Mucosa of descending colon (tissue), 3 donors: ENCODE measurements at places on chromosomes 11 and 22.

- DNase-seq: no peak
These were observed 137.7 kb downstream of the CRYBB2 start for GRCh38 chr22:25357132-25357455.

DNA sequence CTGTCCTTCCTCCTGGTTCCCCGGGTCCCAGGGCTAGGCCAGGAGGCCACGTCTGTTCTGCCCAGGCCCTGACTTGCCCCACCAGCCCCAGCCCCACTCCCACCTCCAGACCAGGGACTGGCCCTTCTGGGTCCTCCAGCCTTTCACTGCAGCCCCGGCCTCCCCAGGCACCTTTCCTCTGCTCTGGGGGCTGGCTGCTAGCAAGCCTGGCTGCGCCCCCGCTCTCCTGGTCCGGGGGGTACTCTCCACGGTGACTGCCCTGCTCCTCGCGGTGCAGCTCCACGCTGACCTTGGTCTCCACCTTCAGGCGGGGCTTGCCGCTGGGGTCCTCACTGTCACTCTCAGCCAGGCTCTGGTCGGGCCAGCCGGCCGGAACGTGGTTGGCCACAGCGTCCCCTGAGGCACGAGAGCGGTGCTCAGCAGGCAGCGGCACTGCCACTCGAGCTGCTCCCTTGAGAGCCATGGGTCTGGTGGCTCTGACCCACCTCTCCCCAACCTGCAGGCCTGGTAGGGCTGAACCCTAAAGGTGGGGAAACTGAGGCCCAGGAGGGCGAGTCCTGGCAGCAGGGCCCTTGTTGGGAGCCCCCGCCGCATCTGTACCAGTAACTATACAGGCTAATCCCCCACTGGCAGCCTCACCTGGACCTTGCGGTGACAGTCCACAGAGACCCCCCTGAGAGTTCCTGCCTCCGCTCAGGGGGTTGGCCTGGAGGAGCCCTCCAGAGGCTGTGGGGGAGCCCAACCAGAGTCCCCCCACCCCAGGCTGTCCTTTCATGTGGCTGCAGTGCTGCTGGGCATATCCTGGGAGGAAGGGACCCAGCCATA, 29.0 kb downstream of the TRMU start:
- peak; percentile 21 for DNase-seq

DNA sequence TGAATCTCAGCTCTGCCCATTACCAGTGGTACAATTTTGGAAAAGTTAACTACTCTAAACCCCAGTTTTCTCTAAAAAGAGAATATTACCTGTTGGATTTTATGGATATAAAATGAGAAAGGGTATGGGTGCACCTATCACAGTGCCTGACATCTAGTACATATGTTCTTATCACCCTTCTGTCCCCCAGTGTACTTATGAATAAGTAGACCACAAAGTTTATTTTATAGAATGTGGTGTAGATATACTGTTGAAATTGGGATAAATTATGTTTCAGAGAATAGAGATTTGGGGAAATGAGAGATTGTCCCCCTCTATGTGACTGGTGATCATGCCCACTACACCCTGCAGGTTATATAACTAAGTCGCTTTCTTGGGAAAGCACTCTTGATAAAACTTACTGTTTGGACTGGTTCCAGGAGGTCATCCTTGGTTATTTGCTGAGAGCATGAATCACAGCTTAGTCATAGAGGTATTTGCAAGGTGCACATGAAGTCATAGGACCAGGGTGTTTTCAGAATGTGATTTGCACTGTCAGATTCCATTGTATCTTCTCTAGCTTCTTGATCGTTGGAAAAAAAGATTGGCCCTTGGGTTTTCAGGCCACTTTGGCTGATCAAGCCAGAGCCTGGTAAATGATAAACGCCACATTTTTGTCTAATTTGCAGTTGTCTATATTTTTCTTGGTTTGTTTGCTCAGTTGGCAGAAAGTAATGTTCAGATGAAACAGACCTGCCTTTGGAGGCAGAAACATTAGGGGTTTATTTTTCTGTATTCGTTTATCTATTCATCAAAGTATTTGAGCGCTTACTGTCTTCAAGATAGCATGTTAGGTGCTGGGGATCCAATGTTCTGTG, 21.3 kb downstream of the STX3 start:
- DNase-seq: peak; percentile 57

DNA sequence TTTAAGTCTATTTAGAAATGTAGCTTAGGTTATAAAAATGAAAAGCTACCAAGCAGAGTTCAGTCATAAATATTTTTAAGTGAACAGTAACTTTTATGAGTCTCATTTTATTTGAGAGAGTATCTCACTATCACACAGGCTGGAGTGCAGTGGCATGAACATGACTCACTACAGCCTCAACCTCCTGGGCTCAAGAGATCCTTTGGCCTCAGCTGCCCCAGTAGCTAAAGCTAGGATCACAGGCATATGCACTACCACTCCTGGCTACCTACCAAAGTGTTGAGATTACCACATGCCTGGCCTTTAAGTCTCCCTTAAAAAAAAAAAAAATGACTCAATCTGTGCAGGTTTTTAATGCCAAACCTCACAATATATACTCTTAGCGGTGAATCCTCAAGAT, 34.7 kb upstream of the CLNS1A start:
- DNase-seq: peak; percentile 44

DNA sequence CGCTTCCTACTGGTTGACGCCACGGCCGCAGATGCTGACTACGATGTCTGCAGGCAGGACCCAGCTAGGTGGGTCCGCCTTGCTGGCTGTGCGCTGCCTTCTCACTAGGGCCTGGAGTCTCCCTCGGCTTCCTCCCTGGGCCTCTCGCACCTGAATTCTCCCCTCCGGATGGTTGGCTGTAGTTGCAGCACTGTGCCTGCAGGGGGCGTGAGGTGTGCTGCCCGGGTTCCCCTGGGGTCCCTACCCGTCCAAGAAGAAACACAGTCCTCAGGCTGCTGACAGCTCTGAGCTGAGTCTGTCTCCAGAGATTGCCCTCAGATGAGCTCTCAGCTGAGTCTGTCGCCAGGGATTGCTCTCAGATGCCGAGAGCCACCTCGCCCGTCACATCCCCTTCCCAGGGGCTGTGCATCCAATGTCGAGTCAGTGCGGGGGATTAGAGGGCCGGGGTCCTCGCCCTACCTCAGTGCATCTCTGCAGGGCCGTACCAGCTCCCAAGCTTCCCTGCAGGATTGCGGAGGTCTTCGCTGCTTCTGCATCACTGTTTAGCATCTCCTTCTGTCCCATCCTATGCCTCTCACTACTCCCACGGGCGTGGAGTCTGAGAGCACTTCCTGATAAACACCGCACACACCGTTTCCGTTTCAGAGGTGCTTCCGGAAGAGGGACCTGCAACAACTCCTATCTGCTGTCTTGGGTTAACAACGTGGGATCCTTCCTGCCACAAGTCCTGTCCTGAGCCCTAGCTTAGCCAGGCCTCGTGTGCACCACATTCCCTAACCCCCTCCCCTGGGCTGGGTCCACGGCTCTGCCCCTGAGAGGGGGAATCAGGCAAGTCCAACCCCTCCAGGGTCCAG, 196.9 kb downstream of the CSNK2A3 start:
- DNase-seq: no peak

GRCh38 chr11:45751430-45751829, 53.5 kb upstream of the SLC35C1 start:
- no peak for DNase-seq

- no peak for DNase-seq
These were observed at the start of gene CRYBA4 for GRCh38 chr22:26621663-26622062. TSS of gene CRYBA4 (plus strand) at chr22:26621963. CDS start at chr22:26622597, 634 bp downstream.

- no peak for DNase-seq
These were observed 791 bp downstream of the EI24 start for GRCh38 chr11:125569915-125570621.

DNA sequence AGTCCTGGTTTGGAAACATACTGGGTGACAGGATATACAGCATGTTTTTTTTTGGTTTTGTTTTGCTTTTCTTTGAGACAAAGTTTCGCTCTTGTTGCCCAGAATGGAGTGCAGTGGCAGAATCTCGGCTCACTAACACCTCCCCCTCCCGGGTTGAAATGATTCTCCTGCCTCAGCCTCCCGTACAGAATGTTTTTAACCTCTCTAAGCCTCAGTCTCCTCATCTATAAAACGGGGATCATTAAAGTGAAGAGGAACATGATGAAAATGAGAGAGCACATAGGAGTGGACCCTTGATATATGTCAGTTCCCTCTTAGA, 28.1 kb upstream of the SCARF2 start:
- DNase-seq: no peak

DNA sequence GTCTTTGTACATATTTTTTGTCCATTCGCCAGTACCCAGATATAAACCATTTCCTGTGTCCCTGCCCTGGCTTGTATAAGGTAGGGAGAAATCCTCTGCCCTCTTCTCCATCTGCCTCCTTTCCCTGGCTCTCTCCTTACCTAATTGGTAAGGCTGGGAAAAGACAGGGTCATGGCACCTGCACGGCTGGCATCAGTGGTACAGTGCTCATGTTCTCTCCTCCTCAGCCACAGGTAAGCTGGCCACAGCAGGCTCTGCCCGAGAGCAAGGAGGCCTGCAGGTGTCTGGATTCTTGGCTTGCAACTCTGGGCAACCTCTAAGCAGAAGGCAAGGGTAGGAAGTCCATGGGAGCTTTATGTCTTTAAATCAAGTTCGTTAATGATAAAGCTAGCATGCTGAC, 419.9 kb downstream of the BUD13 start:
- DNase-seq: no peak

GRCh38 chr11:111870113-111870512, 1.3 kb downstream of the ALG9 start:
- no peak for DNase-seq

GRCh38 chr11:83284501-83285150, 1.5 kb downstream of the CCDC90B start:
- DNase-seq: no peak

- DNase-seq: no peak
These were observed 2.0 kb downstream of the CD3E start for GRCh38 chr11:118306556-118306955.

- no peak for DNase-seq
These were observed 832.5 kb downstream of the TBC1D22A start for GRCh38 chr22:47594836-47595521.

DNA sequence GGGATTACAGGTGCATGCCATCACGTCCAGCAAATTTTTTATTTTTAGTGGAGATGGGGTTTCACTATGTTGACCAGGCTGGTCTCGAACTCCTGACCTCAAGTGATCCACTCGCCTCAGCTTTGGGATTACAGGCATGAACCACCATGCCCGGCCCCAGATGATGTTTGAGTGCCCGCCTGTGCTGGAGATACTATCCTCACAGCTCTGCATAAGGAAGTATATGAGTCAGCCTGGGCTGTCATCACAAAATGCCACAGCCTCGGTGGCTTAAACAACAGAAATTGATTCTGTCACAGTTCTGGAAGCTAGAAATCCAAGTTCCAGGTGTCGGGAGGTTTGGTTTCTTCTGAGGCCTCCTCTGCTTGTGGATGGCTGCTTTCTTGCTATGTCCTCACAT, 119.3 kb downstream of the OSBP2 start:
- DNase-seq: no peak

DNA sequence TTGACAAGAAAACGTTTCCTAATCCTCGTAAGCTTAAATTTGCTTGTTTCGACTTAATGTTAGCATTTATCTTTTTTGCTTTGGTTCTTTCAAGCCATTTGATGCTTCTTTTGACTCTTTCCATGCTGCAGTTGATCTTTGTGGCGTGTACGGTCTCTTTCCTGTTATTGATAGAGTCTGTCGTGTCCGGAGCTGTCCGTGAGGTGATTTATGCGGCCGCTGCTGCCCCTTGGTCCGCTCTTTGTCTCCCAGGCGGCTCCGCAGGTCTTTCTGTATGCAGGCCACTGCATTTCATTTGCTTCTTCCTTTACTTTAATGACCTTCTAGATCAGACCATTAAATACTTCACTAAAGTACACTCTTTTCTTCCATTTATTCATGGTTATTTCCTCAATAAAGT, 50.3 kb downstream of the TBC1D22A start:
- no peak for DNase-seq

DNA sequence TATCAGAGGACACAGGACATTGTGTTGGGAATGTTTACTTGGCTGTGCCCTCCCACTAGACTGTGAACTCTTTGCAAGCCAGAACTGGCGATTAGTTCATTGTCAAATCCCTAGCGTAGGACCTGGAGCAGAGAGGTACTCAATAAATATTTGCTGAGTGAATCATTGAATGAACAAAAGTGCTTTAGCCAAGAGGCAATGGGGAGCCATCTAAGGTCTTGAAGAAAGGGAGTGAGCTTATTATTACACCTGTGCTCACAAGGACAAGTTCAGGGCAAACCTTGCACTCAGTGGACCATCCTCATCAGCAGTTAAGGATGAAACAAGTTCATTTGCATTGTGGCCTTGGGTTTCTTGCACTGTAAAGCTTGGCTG, 1.1 kb upstream of the RASSF10 start:
- DNase-seq: no peak

DNA sequence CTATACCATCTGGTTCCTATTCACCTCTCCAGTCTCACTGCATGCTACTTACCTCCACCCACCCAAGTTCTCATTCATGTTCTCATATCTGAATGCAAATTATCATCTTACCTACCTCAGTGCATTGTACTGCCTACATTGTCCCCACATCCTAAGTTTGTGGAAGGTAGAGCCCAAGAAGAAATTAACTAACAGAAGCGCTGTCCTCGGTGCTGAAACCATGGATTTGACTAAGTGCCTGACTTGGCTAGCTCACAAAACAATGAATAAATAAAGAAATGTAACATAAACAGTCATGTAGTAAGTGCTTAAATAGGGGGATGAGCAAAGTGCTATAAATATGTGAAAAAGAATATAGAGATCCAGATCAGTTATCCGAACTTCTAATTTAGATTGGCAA, 63.2 kb downstream of the GRIA4 start:
- DNase-seq: peak; percentile 68

- DNase-seq: no peak
These were observed 37.9 kb downstream of the CDPF1 start for GRCh38 chr22:46212195-46212594.

GRCh38 chr22:35330258-35330861, 30.7 kb downstream of the TOM1 start:
- peak; percentile 72 for DNase-seq

DNA sequence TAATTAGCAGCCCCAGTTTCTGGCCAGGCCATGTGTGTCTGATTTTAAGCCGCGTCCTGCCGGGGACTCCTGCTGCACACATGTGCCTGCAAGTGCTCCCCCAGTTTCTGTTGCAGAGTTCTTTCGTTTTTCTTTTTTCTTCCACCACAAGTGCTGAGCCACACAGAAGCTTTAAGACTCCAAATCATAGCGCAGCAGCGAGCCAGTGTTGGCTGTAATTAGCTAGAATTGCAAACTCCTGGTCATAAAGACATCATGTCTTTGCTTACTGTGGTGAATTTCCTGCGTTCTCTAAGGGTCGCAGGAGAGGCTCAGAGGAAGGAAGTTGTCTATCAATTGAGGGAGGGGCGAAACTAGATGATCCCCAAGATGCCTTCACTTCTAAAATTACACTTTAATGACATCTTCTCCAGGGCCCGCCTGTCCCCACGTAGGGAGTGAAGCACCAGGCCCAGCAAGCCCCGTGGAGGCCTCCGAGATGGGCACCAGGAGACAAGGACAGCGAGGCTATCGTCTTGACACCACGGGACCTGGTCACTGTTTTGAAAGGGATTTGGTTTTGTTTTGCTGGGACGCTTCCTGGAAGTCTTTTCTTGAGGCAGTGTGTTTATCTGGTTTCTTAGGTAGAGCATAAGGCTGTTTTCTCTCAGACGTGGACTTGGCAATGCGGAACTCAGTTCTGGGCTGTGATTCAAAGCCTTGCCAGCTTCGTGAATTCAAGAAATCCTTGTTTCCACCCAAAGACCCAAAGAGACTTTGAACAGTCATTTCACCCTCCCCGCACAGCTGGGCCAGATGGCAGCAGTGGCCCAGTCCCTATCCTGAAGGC, 71.8 kb downstream of the UBASH3B start:
- peak; percentile 16 for DNase-seq

GRCh38 chr11:119029340-119030028, 1.2 kb downstream of the SLC37A4 start:
- DNase-seq: peak; percentile 71
